ENCODE measurements at places on chromosomes 3 and 15.

DNA sequence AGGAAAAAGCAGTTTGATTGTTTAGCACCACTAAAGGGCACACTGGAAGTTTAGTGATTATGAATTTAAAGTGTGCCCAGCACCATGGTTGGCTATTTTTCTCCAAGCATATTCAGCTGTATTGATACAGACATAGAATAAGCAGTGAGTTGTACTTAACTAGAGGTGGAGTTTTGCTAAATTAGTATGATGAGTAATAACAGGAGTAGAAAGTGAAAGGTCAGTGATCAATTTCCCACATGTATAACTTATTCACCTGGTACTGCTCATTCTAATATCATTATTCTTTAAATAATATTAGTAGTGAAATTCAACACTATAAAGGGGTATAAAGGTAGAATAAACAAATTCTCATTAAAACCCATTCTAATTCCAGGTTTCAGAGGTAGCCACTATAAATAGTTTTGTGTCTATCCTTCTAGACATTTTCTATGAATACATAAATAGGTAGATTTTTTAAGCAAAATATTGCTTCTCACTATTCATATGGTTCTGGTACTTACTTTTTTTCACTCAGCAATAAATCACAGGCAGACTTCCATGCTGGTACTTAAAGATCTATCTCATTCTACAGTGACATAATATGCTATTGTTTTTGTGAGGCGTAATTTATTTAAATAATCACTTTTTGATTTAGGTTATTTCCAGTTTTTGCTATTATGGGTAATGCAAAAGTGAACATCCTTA lies 732.9 kb downstream of the VGLL3 start:
- DNase-seq = no peak

DNA sequence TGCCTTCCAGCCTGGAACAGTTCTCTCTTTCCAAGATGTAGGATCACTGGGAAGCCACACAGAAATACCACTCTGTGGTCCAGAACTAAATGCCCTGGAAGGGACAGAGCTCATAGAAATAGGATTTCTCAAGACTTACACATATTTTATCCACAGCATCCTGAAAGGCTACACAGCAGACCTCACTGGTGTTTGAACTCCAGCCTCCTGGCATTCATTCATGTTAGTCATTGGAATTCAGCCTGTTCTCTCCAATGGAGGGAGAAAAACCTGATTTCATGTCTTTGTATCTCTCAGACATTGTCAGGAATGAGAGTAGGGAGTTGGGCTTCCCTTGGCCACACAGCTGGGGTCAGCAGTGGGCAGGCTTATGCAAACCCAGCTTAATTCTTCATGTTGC lies 121.1 kb upstream of the PPP2R3A start:
- DNase-seq = no peak

DNA sequence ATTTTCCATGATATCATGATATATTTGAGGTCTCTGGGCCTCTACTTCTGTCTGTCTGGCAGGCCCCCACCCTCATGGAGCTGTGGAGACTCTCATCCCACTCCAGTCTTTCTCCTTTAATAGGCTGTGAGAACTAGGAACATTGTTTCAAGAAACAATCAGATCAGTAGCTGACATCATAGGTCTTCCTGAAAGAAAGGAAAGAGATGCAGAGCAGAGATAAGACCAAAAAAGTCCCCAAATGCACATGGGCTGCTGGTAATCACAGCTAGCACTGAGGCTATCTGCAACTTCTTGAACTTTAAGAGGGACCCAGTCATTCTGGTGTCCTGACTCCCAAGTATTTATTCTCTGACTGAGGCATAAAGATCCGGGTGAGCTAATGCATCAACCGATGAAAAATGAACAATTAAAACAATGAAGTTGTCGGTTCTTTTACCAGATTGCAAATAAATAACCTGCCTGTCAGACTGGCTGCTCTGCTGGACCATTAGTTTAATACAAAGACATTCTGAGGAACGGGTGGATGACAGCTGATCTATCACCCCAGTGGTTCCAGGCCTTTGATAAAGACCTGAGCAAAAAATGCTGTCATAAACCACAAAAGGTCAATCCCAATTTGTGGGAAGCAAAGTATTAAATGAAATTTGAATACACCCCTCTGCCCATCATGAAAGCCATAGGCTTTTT lies 780.8 kb upstream of the GOLIM4 start:
- DNase-seq = no peak

DNA sequence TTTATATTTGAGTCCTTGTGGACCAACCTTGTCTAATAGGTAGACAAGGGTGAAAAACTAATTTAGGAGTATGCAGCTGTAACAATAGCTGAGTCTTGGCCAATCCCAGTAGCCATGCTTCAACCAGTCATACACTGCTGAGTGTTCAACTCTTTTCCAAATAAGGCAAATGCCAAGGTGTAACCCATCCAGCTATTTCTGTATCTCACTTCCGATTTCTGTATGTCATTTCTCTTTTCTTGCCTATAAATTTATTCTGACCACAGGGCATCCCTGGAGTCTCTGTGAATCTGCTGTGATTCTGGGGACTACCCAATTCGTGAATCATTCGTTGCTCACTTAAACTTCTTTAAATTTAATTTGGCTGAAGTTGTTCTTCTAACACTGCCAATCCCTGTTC lies 93.2 kb downstream of the MAGI1 start:
- no peak for DNase-seq

- no peak for DNase-seq
Measured at GRCh38 chr3:94423578-94423977, 360.7 kb downstream of the NSUN3 start.

- no peak for DNase-seq
Measured at GRCh38 chr15:63292241-63292640, 14.8 kb downstream of the APH1B start.

DNA sequence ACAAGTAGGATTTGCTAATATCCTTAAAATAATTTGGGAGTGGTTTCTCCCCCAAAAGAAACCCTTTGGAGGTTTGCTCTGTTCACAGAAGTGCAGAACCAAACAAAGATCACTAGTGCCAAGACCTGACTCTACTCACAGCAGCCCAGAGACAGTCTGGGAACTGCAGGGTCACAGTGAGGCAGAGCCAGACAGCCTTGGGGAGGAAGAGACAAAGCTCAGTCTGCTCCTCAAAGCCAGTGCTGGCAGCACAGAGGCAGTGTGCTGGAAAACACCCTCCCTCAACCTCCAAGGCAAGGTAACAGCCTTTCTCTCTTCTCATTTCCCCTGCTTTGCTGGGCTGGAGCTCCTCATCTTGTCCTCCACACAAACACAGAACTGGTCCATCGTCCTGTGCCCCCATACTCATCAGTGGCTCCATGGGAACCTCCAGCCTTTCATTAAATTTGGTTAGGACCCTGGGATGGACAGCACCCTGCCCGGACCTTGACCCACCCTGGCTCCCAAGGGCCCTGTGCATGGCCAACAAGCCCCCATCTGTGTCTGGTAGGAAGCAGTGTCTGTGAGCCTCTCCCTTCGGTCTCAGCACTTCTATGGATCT lies 12.6 kb downstream of the RAB6B start:
- DNase-seq = no peak

DNA sequence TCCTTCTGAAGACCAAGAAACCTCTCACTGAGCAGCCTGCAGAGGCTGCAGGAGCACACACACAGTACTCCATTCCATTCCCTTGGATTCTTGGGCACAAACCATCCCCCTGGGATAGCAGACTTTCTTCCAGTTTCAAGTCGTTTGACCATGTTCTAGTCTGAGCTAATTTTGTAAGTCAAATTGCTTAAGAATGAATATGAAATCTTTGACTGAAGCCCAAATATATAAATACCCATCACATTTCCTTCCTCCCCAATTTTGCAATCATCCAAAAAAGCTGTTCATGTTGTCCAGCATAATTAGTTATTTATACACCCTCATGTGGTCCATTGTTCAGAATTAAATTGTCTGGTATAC lies 231.2 kb upstream of the TPRG1 start:
- peak; percentile 74 for DNase-seq

- DNase-seq = no peak
Measured at GRCh38 chr3:179603831-179604230, 607 bp downstream of the MRPL47 start.

DNA sequence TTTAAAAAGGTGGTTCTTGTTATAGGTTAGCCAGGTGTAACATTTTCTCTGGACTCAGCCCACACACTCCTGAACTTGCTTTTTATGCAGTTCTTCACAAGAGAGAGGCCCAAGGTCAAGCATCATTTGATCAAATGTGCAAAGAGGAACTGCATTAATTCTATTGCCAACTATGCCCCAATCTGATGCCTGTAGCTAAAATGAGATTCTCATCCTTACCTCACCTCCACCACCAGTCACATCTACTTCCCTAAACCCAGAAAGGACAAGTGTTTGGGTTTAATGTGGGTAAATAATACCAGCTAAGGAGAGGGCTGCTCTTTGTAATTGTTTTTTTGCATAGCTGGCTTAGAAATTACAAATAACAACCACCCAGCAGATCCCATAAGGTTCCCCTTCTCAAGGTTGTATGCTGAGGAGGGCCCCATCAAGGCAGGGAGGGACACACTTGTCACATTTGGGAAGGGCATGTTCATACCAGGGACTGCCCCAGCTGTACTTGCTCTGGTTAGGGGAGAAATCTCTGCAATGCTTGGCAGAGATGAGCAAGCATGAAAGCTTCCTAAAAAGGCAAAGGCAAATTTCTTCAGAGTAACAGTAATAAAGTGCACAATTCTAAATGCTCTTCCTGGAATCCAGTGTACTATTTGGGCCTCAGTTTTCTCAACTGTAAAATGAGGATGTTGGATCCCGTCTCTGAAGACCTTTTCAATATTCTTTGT lies 76.2 kb downstream of the TGFBR2 start:
- DNase-seq = peak; percentile 73

DNA sequence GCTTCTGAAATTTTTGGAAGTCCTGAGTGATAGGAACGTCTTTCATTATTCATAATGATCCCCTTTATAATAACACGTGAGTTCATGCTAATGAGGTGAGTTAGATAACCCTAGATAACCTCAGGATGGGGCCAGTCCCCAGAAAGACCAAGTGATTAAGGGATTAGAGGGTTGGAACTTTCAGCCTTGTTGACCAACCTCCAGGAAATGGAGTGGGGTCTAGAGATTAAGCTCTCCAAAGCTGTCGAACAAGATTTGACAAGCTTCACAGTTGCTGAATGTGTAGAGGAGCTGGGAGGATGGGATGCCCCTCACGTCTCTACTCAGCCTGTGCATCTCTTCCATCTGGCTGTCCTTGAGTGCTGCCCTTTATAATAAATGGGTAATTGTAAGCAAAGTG lies 107.1 kb downstream of the ZMAT3 start:
- DNase-seq = no peak

DNA sequence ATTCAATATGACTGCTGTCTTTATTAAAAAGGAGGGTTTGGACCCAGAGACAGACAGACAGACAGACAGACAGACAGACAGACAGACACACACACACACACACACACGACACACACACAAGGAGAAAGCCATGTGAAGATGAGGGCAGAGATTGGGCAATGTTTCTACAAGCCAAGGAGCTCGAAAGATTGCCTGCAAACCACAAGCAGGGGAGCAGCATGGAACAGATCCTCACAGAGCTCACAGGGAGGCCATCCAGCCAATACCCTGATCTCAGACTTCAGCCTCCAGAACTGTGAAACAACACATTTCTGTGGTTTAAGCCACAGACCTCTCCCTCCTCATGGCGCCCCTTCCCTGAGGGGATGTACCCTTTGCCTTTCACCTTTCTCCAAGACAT lies 35.8 kb upstream of the ABHD2 start:
- DNase-seq = no peak

GRCh38 chr3:38588371-38588971 lies 61.0 kb downstream of the SCN5A start:
- no peak for DNase-seq

DNA sequence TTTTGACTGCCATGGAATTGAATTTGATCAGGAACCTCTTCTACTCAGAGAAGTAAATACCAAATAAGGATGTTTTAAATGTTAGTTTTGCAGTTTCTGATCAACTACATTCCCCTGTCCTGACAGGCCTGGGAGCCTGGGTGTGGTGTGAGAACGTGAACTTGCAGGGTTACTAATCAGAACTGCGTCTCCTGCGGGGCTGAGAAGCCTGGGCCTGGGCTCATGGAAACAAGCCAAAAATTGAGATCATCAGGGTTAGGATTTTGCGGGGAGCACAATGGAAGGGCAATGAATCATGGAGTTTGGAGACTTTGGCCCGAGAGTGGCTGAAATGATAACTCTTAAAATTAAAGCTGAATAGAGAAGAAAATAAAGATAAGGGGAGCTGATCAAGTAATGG lies 47.8 kb upstream of the C3orf70 start:
- no peak for DNase-seq

- DNase-seq = peak; percentile 37
Measured at GRCh38 chr15:52208306-52208946, 17.2 kb upstream of the GNB5 start.

- DNase-seq = no peak
Measured at GRCh38 chr15:75799190-75799589, 44.1 kb upstream of the UBE2Q2 start.

DNA sequence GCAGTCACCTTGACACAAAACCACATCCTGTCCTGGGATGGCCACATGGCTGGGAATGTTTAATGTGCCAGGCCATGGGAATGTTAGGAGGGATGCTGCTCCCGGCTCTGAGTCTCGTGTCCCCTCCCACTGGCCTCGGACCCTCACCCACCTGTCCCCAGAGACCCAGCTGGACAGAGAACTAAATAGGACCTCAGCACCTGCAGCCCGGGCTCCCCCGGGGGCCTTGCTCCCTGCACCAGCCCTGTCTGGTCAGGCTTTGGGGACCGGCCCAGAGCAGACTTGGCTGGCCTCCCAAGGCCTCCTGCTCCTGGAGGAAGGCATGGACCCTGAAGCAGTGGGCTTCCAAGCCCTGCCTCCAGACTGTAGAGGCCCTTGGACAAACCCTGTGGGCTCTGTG lies 100.0 kb upstream of the IQSEC1 start:
- DNase-seq = no peak

DNA sequence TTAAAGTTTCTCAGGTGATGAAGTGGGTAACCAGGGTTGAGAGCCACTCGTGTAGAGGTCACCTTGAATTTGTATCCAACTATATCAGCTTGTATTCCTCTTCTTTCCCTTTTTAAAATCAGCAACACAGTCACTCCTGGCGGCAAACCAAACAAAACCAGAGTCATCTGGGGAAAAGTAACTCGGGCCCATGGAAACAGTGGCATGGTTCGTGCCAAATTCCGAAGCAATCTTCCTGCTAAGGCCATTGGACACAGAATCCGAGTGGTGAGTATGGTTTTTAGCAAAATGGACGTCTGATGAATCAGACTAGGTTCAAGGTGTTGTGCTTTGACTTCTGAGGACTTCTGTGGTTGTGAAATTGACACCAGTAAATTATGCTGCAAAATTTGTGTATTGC lies 3.9 kb downstream of the RPL35A start:
- DNase-seq = no peak

DNA sequence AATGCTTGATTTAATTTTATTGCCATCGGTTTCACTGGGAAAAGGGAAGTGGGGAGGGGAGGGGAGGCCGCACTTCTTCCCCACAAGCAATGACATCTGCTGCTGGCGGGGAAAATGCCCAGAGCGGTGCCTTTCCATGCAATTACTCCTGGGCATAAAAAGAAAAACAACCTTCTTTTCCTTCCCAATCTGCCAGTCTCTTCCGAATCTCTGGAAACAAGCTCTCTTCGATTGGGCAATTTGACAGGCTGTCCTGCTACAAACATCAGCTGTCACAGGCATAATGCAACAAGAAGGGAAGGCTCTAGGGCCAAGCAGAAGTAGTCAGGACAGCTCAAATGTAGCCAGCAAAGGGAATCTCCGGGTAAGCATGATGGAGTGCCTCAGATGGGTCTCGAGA lies 93.4 kb upstream of the STRIT1 start:
- peak; percentile 1 for DNase-seq

Data from suppressor macrophage treated with lipopolysaccharide for 4 hours (primary cell).